ENCODE measurements at places on chromosomes 16 and 17.

DNA sequence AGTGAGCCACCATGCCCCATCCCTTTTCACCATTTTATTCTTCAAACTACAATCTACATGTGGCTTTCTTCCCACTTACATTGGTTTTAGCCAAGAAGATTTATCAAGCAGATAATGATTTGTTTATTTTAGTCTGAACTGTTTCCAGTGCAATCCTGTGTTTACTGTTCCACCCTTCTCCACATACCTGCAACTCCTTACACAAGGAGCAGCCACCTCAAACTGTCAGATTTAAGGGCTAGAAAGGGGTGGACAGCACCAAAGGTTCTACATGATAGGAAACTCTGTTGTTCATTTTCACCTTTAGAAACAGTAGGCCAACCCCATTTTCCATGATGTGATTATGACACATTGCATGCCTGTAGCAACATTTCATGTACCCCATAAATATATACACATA lies 1.9 kb downstream of the RUNDC1 start:
- DNase-seq, result no peak

- no peak for DNase-seq
These were observed 50.6 kb downstream of the RNF112 start for GRCh38 chr17:19461681-19462080.

DNA sequence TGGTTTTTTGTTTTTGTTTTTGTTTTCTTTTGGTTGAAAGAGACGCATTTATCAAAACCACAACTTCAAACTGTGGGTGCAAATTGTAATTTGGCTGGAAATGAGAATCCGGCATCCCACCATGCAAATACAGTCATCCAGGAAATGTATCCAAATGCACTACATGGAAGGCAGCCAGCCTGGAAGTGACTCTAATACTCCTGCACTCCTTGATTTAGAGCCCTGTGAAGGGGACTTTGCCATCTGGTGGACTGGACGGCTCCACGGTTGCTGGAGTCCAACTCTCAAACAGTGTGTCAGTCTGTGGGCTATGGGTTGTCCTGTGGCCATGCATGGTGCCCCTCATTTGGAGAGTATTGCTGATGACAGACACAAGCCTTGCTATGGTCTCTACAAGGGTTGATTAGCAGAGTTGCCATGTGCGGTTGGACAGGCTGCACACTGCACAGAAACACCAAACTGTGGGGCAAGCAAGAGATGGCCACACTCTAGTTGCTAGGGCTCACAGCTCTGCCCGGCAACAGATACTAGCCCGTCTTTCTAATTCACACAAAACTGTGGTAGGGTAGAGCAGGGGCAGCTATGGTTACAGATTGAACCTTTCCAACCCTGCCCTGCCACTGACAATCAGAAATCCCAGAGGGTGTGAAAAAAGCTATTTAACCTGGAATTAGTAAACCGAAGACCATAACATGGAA lies 62.4 kb downstream of the VAT1L start:
- no peak for DNase-seq

DNA sequence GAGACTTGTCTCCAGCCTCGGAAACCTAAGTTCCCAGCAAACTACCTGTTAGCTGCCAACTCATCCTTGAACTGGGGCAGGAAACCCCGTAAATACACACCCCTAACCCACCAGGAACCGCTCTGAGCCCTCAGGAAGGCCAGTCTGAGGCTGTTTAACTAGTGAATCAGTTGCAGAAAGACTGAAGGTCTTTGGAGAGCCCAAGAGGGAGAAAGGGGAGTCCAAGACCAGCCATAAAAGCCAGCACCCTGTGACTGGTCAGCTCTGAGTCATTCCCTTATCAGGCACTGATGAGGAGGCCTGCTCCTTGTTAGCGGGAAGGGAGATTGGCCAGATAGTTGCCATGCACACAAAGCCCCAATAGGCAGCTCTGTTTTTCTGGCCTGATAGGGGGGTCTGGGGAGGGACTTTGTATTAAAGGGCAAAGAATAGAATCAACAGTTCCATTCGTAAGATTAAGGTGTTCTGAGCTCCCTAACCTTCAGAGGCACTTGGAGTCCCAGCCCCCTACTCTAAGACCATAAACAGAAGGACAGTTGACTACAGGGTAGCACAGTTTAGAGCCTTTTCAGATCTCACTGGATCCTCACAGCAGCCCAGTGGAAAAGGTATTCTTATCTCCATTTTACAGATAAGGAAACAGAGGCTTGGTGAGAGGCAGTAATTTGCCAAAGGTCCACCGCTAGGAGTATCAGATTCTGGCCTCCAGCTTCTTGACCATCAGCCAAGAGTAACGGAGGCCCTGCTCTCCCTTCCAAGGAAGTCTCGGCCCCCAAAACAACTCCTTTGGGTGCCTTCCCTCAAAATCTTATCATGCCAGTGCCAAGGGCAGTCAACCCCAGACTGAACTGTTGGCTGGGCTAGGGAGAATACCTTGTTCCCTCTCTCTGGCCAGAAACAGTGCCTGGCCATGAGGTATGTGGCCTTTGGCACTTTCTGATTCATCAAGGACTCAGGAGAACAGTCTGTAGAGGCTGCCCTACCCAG lies 2.2 kb upstream of the KRT19 start:
- DNase-seq, result no peak

- DNase-seq, result no peak
These were observed 16.4 kb upstream of the SMG8 start for GRCh38 chr17:59193336-59193862.

DNA sequence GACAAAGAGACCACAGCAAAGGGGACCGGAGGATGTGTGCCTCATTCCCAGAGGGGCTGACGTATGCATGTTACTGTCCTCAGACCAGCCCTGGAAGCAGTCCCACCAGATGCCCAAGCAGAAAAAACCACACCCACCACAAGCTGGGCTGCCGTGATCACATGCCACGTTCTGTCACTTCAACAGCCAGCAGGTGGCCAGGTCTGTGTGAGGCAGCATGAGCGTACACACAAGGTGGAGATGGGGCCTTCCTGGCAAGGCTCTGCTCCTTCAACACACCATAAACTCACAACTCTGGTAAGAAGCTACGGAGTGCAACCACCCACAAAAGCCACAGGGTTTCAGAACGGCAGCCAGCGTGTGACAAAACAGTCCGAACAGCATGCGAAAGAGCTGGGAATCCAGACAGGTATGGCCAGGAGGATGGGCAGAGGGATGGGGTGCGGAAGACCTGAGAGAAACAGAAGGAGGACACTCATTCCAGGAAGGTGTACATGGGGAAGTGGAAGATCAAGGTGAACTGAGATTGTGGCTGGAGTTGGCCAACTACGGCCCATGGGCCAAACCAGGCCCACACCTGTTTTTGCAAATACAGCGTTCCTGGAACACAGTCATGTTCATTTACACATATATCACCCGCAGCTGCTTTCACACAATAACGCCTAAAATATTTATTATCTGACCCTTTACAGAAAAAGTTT lies 27.9 kb downstream of the MBTPS1 start:
- peak; percentile 82 for DNase-seq

DNA sequence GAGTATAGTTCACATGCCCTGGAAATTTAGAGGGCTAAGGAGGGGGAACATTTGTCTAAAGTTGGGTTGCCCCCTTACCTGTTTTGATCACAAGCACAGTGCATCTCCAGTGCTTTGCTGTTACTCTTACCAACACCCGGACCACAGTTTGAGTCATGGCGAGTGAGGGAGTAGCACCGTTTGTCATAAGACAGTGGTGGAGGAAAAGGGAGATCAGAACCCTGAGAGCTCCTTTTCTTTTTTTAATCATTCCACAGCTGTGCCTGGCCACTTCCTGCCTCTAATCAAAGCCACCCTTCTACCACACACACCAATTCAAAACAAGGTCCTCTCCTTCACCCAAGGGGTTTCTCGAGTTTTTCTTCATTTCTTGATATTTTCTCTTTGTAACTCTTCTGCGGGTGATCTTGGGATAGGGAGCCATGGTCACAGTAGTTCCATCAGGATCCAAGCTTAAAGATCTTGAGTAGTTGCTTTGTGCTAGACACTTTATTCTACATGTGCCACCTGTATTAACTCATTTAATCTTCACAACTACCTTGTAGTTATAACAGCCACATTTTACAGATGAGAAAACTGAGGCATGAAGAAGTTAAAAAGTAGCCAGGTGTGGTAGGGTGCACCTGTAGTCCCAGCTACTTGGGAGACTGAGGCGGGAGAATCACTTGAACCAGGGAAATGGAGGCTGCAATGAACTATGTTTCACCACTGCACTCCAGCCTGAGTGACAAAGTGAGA lies 5.0 kb upstream of the MYL4 start:
- DNase-seq, result peak; percentile 85

DNA sequence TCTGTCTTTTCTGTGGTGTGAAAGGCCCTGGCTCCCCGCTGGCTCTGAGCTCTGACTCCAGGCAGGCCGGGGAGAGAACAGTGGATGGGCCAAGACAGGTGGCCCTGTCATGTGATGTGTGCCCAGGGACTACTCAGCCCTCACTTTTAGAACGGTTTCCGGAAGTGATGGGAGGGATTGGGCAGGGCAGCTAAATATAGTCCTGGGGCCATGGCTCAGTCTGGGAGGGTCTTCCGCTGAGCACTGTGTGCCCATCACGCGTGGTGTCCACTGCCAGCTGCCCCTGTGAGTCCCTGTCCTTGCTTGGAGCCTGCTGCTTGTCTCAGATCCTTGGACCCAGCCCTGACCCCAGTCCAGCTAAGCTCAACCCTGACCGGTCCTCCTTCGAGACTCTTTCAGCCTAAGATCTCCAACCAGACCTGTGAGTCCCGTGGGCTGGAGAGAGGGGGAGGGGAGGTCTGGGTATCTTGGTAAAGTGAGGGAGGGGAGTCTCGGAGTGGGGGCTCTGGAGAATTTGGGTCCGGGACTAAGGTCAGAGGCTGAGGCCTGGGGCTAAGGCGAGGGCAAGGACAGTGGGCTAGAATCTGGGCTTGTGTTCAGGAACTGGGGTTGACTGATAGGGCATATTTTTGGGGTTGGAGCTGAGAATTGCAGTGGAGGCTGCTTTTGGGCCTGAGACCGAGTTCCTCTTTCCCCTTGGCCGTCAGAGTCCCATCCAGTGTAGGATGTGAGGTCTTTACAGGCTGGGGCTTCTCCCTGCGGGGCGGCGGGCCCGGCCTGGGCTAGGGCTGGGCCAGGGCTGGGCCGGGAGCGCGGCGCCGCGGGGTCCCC lies at the start of gene TRIM72:
TSS of gene TRIM72 (plus strand) at position 243 of the 831 bp plus-strand sequence. CDS start 620 bp downstream, outside the sequence.
- DNase-seq, result no peak

- DNase-seq, result peak; percentile 42
These were observed 1.4 kb downstream of the HES7 start for GRCh38 chr17:8122422-8122923.

GRCh38 chr16:1749152-1750117 lies 21.9 kb downstream of the NME3 start:
- no peak for DNase-seq

GRCh38 chr17:48054238-48055185 lies 6.4 kb downstream of the NFE2L1 start:
- no peak for DNase-seq

GRCh38 chr17:20089756-20090547 lies 80.8 kb downstream of the SPECC1 start:
- no peak for DNase-seq

DNA sequence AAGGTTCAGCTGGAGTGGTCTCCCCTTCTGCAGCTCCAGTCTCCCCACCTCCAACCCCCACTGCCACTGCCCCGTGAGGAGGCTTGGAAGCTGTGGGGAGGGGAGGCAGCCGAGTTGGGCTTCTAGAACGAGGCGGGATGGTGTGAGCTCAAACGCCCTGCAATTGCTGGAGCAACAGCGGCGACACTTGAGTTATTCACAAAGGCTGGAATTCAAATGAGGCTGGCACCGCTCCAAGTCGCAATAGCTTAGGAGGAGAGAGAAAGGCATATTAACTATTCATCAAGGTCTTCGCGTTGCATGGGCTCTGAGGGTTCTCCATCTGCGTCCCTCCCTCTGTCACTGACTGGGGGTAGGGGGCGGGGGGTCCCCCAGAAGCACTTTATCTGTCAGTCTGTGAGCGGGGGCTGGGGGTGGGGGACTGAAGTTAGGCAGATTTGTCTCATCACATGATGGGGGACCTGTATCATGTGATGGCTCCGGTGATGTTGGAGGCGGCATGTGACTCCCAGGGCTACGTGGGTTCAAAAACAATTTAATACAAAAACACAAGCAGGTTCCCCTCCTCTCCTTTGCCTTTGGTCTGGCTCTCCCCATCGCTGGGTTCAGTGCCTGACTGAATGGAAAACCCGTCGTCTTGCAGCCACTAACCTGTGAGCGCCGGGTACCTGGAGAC lies 70.5 kb downstream of the RBBP6 start:
- no peak for DNase-seq

DNA sequence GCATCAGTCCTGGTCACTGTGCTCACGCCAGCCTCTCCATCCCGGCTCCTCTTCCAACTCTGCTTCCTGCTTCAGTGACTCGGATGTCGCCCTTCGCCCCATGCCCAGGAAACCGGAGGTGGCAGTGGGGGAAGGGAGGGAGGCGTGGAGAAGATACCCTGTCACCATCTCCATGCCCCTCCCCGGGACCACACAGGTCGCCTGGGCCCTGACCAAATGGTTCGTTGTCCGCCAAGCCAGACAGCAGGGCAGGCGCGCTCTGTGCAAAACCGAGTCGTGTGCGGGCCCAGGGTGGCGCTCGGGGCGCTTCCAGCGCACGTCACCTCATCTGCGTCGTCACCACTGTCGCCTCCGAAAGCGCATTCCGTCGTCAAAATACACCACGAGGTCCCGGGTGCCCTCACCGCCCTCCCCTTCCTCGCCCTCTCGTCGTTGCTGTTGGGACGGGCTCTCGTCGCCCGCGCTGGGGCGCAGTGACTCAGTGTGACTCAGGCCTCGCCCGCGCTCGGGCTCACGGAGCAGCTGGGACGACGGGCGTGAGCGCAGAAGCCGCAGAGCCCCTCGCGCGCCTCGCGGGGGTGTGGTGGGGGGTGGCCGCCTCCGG lies 39.2 kb downstream of the ZNF778 start:
- DNase-seq, result peak; percentile 75

GRCh38 chr16:76524356-76524755 lies 247.2 kb downstream of the CNTNAP4 start:
- no peak for DNase-seq

GRCh38 chr16:23435500-23435899 lies 17.5 kb downstream of the COG7 start:
- peak; percentile 77 for DNase-seq

GRCh38 chr17:5121186-5121841 lies 5.5 kb downstream of the USP6 start:
- DNase-seq, result no peak

DNA sequence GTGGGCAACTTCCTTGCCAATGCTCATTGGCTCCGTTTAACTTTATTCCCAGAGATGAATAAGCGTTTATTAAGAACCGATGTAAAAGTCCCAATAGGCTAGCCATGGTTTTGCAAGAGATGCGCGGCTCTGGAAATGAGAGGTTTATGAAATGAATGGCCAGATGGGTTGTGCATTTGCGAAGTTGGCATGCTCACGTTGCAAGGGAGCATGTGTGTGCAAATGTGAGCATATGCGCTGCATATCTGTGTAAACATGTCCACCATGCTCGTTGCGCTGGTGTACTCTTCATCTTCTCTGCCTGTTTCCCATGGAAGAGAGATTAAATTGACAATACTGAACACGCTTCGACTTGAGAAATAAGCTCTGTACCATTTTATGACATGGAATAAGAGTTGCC lies 848.6 kb upstream of the RBFOX1 start:
- DNase-seq, result no peak
